NCI-H524 treated with DMSO at 0.1 percent for 48 hours (cell line): ENCODE measurements at places on chromosomes 3 and 15.

DNA sequence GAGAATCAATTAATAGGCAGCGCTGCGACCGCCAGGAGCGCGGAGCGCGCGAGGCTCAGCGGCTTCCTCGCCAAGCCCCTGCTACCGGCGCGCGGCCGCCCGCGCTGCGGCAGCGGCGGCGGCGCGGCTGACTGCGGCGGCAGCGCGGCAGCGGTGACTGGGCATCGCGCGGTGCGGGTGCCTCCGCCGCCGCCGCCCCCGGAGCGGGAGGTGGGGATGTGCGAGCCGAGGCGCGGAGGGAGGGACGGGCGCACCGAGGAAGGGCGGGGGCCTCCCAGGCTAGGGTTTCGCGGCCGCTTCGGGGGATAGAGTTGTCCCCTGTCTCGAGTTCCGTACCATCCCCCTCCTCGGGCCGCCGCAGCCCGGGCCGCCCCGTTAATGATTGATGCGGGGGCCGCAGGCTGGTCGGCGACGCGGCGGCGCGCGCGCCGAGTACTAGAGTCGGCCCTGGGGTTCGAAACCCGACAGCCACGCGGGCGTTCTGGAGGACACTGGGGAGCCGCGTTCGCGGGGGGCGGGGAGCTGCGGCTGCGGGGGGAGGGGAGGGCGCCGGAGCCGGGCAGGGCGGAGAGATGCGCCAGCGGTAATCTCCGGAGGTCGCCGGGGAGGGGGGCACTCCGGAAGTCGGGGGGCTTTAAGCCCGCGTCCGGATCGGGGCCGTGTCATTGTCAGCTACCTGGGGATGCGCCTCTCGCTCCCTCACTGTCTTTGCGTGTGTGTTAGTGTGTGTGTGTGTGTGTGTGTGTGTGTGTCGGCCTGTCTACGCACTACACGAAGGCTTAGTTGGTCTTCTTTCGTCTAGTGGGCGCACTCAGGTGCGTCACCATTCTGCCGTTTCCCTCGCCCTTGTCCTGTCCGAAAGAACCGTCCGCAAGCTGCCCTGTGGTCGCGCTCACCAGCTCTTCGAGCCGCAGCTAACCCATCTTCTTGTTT lies at the start of gene PAQR9:
Gene PAQR9 (minus strand): TSS at position 159 of the 933 bp plus-strand sequence. CDS start 338 bp downstream, outside the sequence.
- DNase-seq = no peak

DNA sequence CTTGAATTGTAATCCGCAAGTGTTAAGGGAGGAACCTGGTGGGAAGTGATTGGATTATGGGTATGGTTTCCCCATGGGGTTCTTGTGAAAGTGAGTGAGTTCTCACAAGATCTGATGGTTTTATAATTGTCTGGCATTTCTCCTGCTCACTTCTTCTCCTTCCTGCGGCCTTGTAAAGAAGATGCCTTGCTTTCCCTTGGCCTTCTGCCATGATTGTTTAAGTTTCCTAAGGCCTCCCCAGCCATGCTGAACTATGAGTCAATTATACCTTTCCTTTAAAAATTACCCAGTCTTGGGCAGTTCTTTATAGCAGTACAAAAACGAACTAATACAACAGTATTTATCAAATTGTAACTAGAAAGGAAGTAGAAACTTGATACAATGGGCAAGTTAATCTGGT lies 31.9 kb downstream of the IFT57 start:
- no peak for DNase-seq

GRCh38 chr3:101466465-101467309 lies 46.3 kb downstream of the SENP7 start:
- no peak for DNase-seq

GRCh38 chr15:51846066-51846462 lies 16.6 kb downstream of the TMOD3 start:
- DNase-seq = no peak

- no peak for DNase-seq
Measured at GRCh38 chr15:33724321-33725036, 243.8 kb upstream of the CHRM5 start.

GRCh38 chr3:15064299-15064834 lies 748 bp downstream of the MRPS25 start:
- no peak for DNase-seq

DNA sequence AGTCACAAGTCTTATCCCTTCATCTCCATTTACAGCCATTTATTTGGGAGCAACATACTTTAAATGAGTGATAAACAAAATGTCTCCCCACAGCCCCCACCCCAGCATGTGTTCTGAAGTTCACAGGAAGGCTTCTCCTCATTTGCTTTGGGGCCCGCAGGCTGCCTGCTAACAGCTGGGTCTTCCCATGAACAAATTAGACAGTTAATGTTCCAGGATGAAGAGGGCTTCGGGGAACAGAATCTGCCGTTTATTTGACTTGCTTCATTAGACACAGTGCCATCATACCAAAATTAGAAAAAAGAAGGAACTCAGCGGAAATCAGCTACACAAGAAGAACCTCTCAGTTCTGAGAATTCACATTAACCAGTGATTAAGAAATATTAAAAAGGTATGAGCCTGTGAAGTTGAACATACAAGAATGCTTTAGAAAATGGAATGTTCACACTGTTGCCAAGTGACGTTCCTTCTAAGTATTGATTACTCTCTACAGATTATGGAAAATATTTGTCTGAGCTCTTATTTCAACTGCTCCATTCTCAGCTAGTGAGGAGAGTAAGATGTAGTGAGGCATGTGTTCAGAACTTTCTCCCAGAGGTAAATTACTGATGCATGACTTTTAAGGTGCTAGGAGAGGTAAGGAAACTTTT lies 107.5 kb upstream of the THBS1 start:
- no peak for DNase-seq

- DNase-seq = no peak
Measured at GRCh38 chr3:193830791-193831191, 237.8 kb downstream of the OPA1 start.

- DNase-seq = no peak
Measured at GRCh38 chr15:63059573-63060216, 17.1 kb downstream of the TPM1 start.

- DNase-seq = no peak
Measured at GRCh38 chr3:178100908-178101307, 435.3 kb upstream of the KCNMB2 start.

DNA sequence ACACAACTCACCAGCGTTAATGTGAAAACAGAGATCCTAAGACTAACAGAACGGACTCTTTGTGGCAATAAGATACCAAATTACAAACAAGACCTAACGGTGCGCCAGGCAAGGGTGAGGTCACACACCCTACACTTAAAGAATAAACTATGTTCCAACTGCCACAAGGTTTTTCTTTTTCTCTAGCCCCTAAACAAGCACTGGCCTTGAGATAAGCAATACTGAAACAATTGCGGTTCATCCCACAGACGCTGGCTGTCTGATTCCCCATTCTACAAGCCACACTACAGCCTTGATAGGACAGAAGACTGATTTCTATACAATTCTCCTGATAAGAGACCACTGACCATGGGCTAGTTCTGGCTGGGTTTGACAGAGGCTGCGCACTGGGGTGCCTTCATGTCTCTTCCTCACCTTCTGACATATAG lies 20.5 kb upstream of the LIMD1 start:
- no peak for DNase-seq

- DNase-seq = peak; percentile 21
Measured at GRCh38 chr3:151156618-151157216, 46.3 kb downstream of the GPR171 start.

GRCh38 chr15:77295446-77295845 lies 124.5 kb downstream of the PEAK1 start:
- DNase-seq = no peak

- DNase-seq = no peak
Measured at GRCh38 chr3:106014971-106015370, 146.2 kb upstream of the CBLB start.

- DNase-seq = no peak
Measured at GRCh38 chr3:150055332-150055731, 84.6 kb upstream of the PFN2 start.

- no peak for DNase-seq
Measured at GRCh38 chr15:98714922-98715321, 66.6 kb downstream of the IGF1R start.

DNA sequence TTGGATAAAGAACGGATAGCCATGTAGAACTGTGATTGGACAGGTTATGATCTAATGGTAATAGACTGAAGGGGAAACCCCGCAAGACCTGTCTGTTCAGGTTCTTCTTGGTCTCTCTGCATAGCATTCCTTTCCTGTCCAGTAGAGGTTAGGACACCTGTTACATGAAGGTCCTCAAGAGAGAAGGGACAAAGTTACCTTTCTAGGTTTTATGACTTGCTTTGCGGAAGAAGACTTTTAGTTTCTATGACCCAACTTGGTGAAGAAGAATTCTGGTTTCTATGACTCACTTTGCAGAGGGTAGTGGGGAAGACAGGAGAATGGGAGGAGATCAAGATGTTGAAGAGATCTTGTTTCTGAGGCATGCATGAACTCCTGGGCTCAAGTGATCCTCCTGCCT lies 97.9 kb upstream of the C3orf80 start:
- no peak for DNase-seq

GRCh38 chr15:85993116-85993515 lies 86.6 kb upstream of the AGBL1 start:
- DNase-seq = no peak

GRCh38 chr3:41464858-41465257 lies 265.6 kb downstream of the CTNNB1 start:
- no peak for DNase-seq

- no peak for DNase-seq
Measured at GRCh38 chr3:166446291-166446690, 609.1 kb upstream of the BCHE start.

DNA sequence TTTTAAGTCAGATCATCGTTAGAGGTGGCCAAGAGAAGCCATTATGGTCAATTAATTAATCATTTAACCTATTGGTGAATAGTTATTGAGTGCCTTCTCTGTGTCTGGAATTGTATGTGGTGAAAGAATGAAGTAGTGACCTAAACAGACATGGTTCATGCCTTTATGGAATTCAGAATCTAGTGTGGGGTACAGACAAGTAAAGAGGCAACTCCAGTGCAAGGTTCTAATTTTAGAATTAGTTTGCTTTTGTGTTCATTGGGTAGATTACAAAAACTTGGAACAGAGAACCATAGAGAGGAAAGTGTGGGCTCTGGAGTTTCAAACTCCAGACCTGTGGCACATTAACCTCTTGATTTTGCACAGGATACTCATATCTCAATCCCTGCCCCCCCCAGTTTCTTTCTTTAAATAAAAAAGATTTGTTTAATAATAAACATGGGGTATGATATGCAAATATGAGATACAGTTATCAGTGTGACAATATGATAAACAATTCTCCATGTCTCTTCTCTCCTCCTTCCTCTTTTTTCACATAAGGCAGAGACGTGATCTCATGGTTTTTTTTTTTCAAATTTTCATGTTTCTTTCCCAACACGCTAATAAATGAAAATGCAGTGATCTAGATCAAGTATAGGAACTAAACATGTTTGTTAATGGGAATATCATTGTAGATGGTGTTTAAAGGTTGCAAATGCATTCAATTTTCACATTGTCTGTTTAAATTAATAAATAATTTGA lies 117.9 kb downstream of the MITF start:
- DNase-seq = no peak

DNA sequence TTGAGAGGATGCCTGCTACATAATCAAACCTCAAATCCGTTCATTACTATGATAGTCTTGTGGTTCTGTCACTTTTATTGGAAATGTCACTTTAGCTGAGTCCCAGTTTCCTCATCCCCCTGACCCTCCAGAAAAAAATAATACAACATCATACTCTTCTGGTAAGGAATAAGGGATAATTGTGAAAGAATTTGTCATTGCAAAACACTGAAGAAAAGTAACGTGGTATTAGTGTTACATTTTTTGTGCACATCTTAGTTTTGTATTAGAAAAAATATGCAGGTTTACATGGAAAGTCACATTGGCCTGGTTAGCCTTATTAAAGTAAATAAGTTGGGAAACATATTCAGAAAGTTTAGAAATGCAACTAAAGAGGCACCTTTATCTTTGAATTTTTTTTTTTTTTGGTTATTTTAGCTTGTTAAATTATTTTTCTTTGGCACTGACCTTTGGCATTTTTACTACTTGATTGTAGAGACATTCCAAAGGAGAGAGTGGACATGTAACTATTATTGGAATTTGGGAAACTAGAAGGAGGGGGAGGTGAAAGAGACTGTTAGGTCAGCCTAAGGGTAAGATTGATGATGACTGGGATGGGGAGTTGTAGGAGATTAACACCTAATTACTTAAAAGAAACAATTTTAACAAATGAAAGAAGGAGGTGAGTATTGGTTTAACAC lies 462.2 kb upstream of the RARB start:
- DNase-seq = no peak

- no peak for DNase-seq
Measured at GRCh38 chr15:27328186-27328585, 357.2 kb downstream of the GABRG3 start.

- DNase-seq = no peak
Measured at GRCh38 chr15:94196531-94196930, 34.8 kb upstream of the MCTP2 start.

DNA sequence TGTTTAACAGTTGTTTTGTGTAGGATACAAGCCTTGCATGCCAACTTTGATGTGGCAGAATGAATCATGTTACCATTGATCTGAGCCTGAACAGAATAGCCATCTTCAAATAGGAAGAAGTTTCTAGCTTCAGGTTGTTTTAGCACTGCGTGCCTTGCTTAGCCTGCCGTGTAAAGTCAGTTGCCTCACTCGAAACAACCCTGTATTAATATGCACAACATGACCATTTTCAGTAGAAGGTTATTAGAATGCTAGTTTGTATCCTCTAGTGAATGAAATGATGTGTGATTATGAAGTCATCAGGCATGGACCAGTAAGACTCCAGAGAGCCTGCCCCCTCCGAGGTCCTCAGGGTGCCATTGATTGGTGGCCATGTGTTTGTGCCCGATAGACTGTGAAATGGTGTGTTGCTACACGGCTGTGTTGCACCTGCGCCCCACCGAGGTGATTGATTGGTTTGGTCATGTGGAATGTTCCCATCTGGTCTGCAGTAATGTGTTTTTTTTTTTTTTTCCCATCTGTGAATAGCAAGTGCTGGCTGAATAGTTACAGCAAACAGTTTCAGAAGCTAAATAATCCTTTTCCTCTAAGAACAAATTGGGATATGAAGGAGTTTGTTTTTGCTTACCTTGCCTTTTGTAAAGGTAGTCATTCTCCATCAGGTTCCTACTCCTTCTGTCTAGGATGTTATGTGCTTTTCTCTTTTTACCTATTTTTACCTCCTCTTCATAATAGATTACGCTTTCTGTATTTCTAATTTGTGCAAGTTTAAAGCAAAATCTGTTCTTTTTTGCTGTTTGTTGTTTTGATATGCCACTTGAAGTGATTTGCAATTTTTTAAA lies 214.9 kb downstream of the TCF12 start:
- peak; percentile 94 for DNase-seq

- DNase-seq = no peak
Measured at GRCh38 chr3:101066711-101067129, 73.5 kb upstream of the ABI3BP start.
